NCI-H1092 (cell line): ENCODE measurements at places on chromosomes 12 and 14.

DNA sequence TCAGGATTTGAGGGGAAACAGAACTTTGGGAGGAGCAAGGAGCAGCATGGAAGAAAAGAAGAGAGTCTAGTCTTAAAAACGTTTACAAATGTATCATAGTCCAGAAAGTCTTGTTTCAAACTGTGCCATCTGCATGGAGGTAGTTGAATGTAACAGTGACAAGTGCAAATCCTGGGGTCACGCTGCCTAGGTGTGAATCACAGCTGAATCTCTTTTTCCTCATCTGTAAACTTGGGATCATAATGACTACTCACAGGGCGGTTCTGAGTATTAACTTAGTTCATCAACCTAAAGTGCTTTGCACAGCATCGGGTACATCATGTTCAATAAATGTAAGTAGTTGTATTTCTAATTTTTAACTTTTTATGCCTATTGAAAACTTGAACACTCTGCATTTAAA, 208.5 kb downstream of the CHST11 start:
- DNase-seq, result no peak

GRCh38 chr14:101859958-101860357, 98.4 kb downstream of the PPP2R5C start:
- DNase-seq, result no peak

DNA sequence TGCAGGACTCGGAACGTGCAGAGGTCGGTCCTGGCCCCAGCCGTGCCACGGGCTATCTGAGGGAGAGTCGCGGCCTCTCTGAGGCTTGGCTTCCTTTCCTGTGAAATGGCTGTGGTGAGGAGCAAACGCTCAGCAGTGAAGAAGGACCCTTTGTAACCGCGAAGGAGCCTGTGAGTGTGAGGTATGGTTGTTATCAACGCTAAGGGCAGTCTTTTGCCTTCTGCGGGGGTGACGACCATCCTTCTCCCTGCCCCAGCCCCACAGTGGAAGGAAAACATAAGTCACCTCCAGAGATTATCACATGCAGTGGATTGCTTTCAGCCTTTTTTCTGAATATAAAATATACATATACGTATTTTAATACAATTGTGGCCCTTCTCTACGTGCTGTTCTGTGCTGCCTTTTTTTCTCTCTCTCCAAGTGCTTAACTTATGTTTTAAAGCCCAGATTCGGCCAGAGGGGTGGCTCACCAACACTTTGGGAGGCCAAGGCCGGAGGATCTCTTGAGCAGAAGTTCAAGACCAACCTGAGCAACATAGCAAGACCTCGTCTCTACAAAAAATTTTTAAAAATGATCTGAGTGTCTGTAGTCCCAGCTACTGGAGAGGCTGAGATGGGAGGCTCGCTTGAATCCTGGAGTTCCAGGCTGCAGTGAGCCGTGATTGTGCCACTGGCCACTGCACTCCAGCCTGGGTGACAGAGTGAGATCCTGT, 17.4 kb downstream of the TAMALIN start:
- no peak for DNase-seq

DNA sequence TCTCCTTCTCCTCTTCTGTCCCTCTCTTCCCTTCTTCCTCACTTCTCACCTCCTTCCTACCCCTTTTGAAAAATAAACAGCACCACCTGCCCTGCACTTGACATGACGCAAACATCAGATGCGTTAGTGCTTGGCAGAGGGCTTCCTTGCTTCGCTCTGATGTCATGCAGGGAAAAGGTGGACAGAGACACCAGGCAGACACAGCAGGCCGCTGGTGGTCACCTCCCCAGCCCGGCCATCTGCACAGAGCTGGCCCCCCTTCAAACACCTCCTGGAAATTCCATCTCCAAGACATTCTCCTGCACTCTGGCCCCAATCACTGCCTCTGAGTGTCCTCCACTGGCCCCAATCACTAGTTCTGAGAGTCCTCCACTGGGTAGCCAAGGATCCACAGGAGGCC, 353.6 kb downstream of the MED13L start:
- DNase-seq, result no peak

DNA sequence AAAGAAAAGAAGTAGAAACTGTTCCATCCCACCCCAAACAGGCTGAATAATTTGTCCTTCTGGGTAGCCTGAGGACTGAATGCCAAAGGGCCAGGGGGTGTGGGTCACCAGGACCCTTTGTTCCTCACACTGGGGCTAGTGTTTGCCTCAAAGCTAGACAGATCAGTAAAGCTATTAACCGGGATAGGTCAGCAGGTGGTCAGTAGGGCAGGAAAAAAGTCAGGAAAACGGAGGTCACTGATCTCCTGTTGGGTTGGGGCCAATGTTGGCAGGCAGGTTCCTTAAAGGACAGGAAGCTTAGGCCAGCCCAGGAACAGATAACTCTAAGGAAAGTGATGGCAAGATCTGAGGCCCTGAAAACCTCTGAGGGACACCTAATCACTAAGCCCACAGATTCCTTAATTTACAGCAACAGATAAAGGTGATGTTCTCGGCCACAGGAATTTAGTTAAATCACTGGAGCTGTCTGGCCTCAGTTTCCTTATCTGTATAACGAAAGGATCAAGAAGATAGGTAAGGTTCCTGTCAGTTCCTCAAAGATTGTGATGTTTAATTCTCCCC, 22.7 kb upstream of the TMPO start:
- no peak for DNase-seq

DNA sequence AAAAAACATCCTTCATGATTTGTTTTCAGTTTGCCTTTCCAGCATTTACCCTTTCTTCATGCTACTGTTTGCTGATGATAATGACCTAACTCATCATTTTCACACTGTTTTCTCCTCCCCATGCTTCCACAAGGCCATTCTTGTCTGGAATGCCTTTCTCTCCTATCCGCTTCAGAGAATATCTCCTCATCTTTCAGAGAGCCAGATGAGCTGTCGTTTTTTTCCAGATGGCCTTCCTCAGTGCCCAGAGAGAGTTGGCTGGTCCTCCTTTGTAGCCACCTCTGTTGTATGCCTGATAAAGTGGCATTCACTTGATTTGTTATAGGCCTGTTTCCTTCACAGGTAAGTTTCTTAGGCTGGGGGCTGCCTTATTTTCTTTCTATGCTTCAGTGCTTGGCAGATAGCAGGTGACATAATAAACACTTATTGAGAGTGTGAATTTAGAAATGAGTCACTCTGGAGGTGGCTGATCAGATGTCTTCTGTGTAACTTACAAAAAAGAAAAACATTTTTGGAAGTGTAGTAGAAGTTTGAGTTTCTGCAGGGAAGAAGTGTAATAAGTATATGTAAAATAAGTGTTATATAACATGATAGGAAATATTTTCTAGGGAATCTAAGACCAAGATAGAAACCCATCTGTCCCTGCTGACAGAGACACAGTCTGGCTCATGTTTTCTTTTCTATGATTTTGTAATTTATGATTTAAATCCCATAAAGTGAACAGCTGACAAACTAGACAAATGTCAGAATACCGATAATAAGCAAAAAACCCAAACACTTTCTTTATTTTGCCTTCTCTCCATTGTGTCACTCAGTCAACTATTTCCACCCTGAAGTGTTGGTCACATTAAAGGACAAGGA, 174.5 kb downstream of the DACT1 start:
- no peak for DNase-seq

GRCh38 chr12:85060916-85061315, 24.8 kb downstream of the LRRIQ1 start:
- no peak for DNase-seq
